ENCODE measurements at places on chromosomes 4 and X.

- peak; percentile 44 for DNase-seq
Observed at GRCh38 chr4:135508006-135508714, 1306.6 kb upstream of the PABPC4L start.

DNA sequence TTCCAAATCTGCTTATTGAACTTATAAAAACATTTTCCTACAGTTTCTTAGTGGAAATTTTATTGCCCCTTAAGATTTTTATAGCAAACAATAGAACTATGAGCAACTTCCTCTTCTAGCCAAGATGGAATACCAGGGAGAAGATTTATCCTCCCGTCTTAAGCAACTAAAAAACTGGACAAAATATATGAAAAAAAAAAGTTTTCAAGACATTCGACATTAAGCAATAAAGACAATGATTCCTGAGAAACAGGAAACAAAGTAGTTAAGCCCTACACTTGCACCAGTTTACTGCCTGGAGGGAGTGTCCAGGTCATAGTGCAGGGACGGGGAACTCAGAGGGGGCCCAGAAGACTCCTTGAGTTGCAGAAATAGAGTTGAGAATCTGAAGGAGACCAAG lies 516.1 kb upstream of the DIPK2B start:
- DNase-seq, result peak; percentile 46

GRCh38 chrX:129996120-129996519 lies 13.7 kb downstream of the BCORL1 start:
- peak; percentile 84 for DNase-seq

DNA sequence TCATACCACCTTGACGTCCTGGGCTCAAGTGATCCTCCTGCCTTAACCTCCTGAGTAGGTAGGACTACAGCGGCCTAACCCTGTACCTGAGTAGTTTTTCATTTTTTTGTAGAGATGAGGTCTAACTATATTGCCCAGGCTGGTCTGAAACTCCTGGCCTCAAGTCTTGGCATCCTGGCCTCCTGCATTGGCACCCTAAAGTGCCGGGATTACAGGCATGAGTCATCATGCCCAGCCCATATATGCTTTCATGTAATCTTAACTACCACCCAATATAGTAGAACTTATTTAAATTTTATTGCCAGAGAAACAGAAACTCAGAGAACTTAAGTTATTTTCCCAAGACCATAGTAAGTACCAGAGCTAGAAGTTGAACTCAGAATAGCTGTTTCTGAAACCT lies 27.1 kb downstream of the AFM start:
- no peak for DNase-seq

- DNase-seq, result no peak
Observed at GRCh38 chr4:70704931-70705182, 16.5 kb downstream of the UTP3 start.

- no peak for DNase-seq
Observed at GRCh38 chr4:114924311-114924710, 189.1 kb downstream of the NDST4 start.

GRCh38 chr4:154343651-154344050 lies 147.9 kb downstream of the DCHS2 start:
- no peak for DNase-seq

All from fibroblast of the aortic adventitia (primary cell).